Stimulated activated CD4-positive, alpha-beta T cell treated with anti-CD3 and anti-CD28 coated beads, Interleukin-12 subunit alpha, Interleukin-12 subunit beta, amount 100 ng/mL, for 24 hours (primary cell): ENCODE measurements at places on chromosomes 13 and 19.

DNA sequence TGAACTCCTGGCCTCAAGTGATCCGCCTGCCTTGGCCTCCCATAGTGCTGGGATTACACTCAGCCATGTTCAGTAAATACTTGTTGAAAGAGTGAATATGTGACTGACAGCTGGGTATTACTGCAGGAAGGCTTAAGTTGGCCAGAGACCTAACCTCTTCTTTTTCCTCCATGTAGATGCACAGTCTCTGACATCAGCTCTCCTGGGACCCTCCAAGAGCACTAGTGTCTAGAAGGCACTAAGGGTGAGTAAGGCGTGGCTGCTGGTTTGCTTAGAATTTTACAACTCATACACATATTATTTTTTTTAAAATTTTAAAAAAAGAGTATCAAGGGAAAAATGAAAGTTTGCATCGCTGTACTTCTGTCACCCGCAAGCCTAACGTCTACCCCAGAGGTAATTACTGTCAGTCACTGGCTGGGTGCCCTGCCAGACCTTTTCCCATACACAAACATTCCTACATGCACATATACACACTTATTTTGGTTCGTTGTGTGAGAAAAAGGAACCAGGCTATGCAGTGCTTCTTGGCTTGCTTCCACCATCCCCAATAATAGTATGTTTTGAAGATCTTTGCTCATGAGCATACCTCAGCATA, 122.0 kb downstream of the SIPA1L3 start:
- no peak for DNase-seq

DNA sequence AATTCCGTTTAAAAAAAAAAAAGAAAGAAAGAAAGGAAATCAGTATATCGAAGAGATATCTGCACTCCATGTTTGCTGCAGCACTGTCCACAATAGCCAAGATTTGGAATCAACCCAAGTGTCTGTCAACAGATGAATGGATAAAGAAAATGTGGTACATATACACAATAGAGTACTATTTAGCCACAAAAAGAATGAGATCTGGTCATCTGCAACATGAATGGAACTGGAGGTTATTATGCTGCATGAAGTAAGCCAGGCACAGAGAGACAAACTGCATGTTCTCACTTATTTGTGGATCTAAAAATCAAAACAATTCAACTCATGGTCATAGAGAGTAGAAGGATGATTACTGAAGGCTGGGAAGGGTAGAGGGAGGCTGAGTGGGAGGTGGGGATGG, 16.3 kb downstream of the ZNF565 start:
- DNase-seq = no peak

DNA sequence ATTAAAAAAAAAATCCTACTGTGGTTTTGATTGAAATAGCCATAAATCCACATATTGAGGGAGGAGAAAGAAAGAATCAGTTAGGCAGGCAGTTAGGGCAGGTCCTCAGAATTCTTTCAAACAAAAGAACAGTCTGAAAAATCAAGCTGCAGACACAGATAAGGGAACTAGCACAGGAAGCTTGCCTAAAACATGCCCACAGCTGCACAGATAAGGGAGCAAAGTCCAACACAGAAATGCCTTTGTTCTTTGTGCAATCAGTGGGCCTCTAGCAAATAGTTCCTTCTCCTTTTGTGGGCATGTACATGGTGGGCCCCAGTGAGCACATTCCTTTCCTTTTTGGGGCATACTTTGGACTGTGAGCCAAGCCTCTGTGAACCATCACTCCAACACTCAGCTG, 42.7 kb downstream of the UTP14C start:
- no peak for DNase-seq

GRCh38 chr13:82597747-82598146, 1284.5 kb downstream of the SLITRK1 start:
- no peak for DNase-seq
